GM19239 (cell line): ENCODE measurements at places on chromosomes 3 and 15.

GRCh38 chr3:151774235-151774634, 39.7 kb upstream of the AADAC start:
- no peak for DNase-seq

DNA sequence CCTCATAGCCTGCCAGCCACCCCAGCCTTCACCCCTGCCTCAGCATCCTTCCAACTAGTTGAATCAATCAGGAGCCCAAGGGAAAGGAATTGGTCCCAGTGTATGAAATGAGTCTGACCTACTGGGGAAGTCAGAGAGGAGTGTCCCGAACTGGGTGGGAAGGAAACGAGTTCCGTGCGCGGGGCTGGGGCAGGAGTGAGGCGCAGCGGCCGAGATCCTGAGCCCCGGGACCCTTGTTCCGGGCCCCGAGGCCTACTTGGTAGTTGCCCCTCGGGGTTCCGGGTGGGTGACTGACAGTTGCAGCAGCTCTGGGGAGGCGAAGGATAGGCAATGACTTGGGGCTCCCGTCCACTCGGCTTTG, 1.1 kb upstream of the PLCL2 start:
- DNase-seq: no peak

DNA sequence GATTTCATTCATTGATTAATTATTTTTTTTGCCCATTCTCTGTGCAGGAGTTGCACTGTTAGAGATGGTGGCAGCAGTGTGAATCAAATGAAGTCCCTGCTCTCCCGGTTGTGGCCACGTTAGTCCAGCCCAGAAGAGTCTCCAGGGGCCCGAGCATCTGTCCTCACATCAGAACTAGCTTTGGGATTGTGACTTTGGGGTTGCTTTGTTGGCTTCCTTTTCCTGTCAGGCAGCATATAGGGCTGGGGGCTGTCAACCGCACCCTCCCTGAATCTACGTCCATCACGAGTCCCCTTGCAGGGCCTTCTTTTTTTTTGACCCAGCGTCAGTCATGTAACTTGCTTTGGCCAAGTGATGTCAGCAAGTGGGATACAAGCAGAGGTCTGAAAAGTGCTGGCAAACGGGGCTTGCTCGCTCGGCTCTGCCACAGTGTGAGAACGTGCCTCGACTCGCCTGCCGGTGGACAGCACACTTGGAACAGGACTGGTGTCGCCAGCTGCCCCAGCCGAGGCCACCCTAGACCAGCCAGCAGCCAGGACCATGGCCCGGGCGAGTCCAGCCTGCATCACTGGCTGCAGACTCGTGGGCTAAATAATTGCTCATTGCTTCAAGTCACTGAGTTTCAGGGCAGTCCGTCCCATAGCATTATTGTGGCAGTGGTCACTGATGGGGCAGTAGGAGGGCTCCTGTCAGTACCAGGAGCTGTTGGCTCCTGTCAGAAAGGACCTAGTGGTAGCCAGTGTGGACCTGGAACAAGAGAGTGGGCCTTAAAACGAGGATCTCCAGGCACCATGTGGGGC, 151.6 kb upstream of the MEF2A start:
- no peak for DNase-seq

GRCh38 chr3:13217253-13217652, 144.0 kb upstream of the IQSEC1 start:
- no peak for DNase-seq

DNA sequence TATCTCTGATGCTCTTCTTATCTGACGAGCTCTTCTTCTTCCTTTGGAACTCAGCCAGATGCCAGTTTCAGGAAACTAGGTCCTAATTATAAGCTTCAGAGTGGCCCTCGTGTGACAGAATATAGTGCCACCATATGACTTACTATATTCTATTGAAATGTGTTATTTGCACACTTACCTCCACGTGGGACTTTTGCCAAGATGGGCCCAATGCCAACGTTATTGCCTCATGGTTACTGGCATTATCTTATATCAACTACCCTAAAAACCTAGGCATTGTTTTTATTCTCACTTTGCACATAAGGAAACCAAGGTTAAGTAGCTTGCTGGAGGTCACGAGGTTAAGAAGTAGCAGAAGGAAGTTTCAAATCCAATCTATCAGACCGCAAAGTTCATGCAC, 71.3 kb upstream of the SLCO3A1 start:
- DNase-seq: no peak

GRCh38 chr15:76449455-76449854, 112.9 kb downstream of the ISL2 start:
- DNase-seq: no peak

DNA sequence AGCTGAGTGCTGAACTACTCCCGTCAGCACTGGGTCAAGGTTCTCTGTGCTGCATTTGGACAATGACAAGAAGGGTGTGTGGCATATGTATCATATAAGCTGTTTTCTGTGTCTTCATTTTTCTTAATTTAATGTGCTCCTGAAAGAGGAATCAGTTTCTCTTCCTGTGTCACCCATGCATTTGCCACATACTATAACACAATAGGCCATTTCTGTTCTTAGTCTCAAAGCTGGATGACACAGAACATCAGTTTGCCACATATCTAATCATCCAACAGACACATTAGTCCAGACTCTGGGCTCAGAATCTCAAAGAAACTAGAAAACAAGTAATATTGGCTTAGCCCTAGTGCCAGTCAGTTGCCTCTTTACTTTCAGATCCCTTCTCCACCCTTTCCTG, 34.1 kb downstream of the CEP19 start:
- DNase-seq: no peak

DNA sequence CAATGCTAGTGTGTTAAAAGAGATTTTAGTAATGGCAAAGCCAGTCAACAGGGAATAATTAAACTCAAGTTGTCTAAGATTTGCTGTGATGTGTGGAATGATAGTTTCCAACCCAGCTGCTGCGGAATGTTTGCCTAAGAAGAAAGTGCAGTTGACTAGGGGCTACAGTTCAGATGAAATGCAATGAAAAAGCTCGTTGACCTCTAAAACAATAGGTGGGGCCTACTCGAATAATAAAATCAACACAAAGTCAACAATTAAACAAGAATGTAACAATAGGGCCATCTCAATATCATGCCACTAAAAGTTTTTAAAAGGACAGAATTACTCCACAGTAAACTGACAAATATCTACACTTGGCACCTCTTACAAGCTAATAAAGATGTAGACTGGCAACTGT, 484.2 kb downstream of the MECOM start:
- no peak for DNase-seq

GRCh38 chr3:159130108-159130507, 328.3 kb downstream of the MFSD1 start:
- no peak for DNase-seq

- DNase-seq: no peak
These were observed 48.7 kb upstream of the HES1 start for GRCh38 chr3:194087280-194087679.

GRCh38 chr15:60137711-60138396, 133.7 kb downstream of the FOXB1 start:
- no peak for DNase-seq

GRCh38 chr3:48369693-48370332, 2.2 kb upstream of the FBXW12 start:
- no peak for DNase-seq

GRCh38 chr3:14297784-14298236, 104.6 kb upstream of the SLC6A6 start:
- no peak for DNase-seq

- peak; percentile 36 for DNase-seq
These were observed 753 bp downstream of the ITGB5 start for GRCh38 chr3:124886168-124887056.

DNA sequence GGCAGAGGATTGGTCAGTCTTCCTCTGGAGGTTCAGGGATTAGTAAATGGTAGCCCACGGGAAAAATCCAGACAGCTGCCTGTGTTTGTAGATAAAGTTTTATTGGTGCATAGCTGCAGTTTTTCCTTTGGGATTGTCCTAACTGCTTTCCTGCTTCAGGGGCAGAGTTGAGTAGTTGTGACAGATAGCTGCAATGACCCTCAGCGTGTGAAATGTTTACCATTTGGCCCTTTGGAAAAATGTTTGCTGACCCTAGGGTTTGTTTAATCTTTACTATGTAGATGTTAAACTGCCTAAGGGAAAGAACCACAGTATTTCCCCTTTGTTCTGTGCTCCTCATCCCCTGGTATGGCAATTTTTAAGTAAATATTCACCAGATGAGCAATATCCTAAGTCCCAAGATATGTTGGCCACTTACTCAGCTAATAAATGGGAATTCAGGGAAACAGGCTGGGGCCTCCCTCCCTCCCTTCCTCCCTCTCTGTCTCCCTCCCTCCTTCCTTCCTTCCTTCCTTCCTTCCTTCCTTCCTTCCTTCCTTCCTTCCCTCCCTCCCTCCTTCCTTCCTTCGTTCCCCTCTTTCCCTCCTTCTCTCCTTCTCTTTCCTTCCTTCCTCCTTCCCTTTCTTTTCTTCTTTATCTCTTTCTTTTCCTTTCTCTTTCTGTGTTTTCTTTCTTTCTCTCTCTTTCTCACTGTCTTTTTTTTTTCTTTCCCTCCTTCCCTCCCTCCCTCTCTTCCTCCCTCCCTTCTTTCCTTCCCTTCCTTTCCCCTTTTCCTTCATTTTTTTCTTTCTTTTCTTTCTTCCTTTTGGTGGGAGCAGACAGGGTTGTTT, 234.6 kb upstream of the BHLHE40 start:
- no peak for DNase-seq

DNA sequence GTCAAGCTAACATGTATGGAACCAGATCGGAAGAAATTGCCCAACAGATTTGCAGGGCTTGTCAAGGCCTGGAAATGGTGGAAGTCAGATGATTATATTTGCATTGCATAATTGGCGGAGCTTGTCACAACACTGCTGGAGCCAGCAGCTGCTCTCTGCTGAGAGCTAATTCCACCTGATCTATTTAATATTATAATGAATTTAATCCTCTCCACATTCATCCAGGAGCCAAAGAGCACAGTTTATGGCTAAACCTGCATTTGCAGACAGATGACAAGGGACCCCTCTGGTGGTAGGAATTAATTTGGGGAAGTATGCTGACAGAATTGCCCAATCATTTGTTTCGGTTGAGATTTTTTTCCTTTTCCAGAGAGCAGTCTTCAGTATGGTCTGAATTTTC, 730.2 kb downstream of the TUSC7 start:
- DNase-seq: no peak

DNA sequence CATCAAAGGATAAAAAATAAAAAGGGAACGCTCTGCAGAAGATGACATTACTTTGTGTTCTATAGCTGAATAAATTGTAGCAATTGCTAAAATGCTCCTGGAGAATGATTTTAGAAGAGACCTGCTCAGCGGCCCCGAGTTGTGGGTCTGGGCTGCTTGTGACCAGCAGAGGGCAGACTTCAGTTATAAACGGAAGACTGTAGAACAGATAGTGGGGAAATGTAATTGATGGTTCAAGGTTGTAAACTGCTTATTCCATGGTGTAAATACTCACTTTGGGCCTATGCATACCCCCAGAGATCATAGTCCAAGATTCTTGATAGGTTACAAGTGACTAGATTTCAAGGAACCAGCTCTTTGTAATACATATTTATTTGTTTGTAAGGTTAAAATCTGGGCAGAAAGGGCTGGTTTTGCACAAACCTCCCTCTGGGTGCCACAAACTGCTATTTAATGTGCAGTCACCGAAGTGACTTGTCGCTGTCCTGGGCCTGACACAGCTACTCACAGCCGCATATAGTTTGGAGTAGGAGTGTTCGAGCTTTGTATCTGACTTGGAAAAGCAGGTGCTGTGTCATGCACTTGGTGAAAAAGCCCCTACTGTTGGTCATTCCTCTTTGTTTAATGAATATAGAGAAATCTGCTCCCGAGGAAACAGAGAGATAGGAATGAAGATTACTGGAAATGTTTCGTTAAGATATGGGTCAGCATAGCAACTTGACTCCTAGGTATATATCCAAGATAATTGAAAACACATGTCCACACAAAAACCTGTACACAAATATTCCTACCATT, 34.7 kb upstream of the NDUFB4 start:
- DNase-seq: no peak

DNA sequence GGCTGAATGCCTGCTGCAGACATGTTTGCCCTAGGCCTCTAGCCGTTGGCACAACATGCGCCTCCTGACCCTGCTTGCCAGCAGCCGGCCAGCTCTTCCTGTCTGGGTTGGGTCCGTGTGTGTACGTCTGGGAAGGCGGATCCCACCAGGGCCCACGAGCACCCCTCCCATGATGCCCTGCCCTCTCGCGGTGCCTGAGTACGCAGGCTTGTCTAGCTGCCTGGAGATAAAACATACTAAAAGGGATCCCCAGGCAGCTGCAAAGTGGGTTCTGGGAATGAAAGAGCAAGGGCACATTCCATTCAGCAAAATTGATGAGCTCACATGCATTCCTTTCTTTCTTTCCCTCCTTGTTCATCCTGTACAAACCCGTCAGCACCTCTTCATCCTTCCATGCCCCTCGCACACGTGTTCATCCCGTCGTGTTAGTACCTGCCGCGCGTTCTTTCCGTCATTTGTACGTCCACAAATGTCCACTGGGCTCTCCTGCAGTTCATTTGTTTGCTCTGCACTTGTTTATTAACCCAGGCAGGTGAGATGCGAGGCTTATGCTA, 74.3 kb downstream of the FBLN2 start:
- DNase-seq: no peak

- DNase-seq: no peak
These were observed 230.9 kb upstream of the RORA start for GRCh38 chr15:61459785-61460707.

DNA sequence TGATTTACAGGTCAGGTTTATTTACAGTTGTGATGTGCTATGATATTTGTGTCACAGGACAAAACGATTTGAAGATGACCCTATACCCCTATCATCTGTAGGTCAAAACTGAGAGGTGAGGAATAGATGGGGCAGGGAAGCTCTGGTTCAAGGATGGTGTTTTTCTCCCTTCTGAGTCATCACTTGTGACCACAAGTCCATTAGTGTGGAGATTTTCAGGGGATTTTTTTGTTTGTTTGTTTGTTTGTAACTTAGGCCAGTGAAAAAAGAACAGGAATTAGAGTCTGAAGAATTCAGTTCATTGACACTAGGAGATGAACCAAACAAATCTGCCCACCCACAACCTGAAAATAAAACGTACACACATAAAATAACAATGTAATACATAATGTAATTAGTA, 62.7 kb upstream of the FAM98B start:
- no peak for DNase-seq

GRCh38 chr3:29827756-29828155, 546.9 kb downstream of the RBMS3 start:
- DNase-seq: no peak

DNA sequence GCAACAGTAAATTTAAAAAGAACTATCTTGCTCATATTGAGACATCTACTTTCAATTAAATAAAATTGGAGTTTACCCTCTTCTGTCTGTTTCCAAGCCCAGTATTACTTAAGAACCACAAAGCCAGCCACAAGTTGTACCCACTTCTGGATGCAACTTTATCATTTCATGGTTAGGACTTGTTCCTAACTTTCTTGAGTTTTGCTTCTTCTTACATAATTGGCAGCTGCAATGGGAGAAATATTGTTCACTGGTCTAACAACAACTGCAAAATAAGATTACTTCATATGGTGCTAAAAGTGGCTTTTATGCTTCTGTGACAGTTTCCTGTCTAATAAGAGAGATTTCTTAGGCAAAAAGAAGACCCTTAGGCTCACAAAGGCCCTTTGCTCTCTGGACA, 240.6 kb downstream of the OTOL1 start:
- no peak for DNase-seq
